ENCODE measurements at places on chromosomes 2 and 18.

DNA sequence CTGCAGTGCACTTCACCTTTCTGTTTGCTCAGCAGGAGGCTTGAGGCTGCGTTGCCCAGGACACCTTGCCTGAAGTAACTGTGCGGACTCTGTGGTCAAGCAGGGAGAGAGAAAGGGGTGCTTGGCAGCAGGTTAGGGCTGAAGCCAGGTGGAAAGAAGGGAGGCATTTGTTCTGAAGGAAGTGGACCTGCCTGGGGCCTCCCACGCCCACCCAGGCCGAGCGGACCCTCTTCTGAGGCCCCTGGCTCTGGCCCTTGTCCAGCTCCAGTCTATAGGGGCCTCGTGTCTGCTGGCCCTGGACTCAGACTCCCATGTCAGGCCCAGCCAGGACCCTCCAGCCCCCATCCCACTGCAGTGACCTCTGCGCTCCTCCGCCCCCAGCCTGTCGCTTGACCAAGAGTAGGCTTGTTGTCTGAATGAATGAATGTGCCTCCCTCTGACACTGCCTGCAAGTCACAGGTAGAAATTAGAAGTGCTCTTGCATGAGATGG lies 2.5 kb downstream of the SNED1 start:
- no peak for DNase-seq

GRCh38 chr18:449374-449773 lies 51.1 kb downstream of the COLEC12 start:
- DNase-seq = no peak

DNA sequence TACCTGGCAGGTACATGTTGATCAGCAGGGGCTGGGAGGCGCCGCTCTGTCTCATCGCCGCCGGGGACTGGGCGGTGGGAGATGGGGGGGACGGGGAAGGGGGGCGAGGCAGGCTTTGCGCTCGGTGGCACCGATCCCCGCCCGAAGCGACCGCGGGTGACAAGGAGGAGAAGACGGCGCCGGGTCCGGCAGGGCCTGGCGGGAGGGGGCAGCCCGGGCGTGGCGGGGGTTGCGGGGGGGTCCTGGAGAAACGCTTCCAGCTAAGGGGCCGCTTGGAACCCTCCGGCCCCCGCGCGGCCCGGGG lies at the start of gene FEV:
FEV (minus strand) TSS at position 164 of the 304 bp plus-strand sequence; CDS start at position 55, 109 bp downstream.
- DNase-seq = no peak

GRCh38 chr2:28610583-28611201 lies 114.8 kb downstream of the PLB1 start:
- no peak for DNase-seq

GRCh38 chr2:127943186-127943585 lies 57.4 kb upstream of the AMMECR1L start:
- DNase-seq = no peak

- no peak for DNase-seq
Measured at GRCh38 chr2:9423922-9424272, 443 bp downstream of the CPSF3 start.

DNA sequence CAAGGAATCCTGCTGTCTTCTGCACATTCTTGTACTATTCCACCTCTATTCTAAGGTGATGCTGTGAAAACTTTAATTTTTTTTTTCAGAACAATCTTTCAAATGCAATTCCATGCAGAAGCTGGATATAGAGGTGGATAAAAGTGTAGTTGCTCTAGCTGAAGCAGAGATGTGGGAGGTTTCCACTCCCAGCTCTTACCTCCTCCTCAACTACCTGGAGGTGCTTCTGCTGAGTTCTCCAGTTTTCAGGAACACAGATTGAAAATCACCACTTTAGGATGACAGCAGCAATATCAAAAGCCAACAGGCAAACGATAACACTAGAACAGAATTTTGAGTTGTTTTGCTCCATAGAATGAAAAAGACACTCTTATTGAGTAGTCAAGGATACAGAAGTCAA lies 51.1 kb upstream of the FAM98A start:
- DNase-seq = no peak

GRCh38 chr2:30480703-30481322 lies 33.8 kb downstream of the LCLAT1 start:
- DNase-seq = no peak

DNA sequence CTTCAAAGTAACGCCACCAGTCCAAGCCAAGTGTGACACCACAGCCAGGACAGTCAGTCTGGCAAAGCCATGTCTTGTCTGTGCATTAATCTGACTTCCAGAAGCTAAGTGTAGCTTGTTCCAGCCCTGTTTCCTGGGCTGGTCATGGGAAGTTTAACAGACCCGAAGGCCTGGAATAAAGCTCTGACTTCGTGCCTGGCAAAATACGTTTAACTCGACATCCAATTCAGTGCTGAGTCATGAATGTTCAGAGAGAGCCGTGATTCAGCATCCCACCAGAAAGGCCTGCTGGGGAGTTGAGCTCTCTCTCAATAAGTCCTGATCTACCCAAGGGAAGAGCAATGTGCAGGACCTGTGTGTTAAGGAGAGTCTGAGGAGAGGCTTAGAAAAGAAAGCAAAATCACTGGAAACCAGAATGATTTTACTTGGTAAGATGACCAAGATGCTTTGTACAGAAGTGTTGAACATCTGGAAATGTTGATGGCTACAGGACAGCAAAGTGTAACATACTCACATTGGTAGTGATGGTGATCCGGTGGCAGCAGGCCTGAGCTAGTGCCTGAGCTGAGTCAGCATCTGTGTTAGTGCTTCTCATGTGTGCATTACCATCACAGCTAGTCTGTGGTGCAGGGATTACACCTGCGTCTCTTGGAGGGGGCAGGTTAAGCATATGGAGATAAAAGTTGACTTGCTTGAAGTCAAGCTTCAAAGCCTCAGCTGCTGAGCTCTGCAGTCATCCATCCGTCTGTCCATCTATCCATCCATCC lies 743.7 kb upstream of the HS6ST1 start:
- no peak for DNase-seq

GRCh38 chr2:213317929-213318328 lies 33.7 kb downstream of the SPAG16 start:
- no peak for DNase-seq

DNA sequence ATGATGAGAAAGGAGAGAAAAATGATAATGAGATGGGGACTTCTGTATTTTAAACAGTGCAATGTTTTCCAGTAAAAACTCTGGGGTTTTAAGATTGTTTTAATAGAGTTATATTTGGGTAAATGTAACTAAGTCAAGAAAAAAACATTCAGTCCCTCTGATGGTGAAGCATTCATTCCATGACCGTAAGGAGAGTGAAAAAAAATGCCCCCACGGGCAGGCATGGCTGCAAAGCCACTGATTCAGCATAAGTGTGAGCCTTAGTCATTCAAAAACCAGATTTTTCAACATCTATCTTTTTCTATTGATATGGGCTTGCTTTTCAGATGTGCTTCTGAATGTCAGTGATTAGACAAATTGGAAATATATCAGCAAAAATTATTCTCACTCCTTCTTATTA lies 957.8 kb downstream of the SLC4A3 start:
- DNase-seq = no peak

DNA sequence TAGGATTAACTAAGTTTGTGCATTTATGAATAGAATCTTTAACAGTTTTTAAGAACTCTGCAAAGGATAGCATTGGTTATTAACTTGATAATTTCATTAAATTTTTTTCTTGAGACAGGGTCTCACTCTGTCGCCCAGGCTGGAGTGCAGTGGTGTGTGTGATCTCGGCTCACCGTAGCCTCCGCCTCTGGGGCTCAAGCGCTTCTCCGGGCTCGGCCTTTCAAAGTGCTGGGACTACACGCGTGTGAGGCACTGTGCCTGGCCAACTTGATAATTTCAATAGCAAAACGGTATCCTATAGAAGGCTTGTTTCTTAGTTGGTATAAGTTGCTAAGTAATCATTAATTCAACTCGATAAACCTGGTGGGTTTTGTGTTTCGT lies 38.0 kb downstream of the ADNP2 start:
- no peak for DNase-seq

- DNase-seq = no peak
Measured at GRCh38 chr2:206028101-206028500, 57.9 kb downstream of the INO80D start.

DNA sequence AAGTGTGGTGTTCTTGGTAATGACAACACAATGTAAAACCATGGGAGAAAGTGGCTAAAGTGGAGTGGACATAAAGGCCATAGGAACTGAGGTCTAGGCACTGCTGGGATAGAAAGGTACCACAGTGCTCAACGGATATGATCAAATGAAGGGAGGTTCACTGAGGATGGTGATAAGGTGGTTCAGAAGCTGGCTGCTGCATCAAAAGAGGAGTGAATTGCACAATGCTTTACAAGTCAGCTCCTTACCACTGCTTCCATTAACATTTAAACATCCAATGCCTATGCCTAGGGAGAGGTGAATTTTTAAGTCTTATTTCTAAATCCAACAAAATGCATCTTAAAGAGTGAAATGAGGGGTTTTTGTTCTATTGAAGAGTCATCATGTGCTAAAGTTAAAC lies 100.1 kb upstream of the ITGB6 start:
- DNase-seq = no peak

DNA sequence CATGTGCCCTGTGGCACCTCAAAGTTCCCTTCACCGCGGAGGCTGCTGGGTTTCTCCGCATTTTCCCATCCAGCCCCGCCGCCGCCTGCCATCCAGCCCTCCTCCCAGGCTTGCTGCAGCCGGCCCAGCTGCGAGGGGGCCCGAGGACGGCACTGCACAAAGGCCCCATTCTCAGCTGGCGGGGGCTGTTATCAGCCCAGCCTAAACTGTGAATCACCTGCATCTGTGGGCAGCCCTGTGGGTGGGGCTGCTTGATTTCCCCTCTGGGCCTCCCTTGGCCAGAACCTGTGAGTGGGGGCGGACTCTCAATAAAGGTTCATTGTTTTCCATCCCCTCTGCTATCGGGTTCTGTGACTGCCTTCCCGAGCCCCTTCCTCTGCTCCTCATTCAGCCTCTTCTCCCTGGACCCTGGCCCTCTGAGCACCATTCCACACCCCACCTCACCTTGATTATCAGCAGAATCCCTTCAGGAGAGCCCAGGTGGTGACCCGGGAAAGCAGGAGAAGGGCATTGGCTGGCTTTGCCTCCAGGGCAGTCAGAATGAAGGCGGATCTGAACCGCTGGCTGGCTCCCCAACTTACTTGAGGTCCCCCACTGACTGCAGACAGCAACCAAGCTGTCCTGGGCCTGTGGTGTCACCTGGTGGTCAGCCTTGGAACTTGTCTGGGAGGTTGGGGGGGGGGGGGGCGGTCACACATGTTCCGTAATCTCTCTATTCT lies 204.5 kb downstream of the ZFP36L2 start:
- no peak for DNase-seq

GRCh38 chr2:84631047-84631446 lies 114.7 kb downstream of the DNAH6 start:
- no peak for DNase-seq

- DNase-seq = no peak
Measured at GRCh38 chr2:103605071-103605780, 843.4 kb downstream of the TMEM182 start.

GRCh38 chr2:218963601-218964000 lies 4.1 kb downstream of the CDK5R2 start:
- DNase-seq = no peak

DNA sequence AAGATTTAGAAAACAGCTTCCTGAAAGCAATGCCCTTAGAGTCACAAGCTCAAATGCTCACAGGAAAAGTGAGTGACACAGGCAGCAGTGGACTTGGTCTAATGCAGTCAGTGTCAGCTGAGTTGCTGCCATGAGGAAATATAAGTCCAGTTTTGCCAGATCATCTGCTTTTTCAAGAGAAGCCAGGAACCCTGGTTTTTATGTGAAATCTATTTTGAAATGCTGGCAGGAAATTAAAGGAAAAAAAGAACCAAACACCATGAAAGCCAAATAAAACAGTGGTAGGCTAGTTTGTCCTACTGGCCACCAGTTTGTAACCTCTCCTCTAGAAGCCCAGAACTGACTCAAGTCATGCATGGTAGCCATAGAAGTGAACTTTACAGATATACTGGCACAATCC lies 109.2 kb downstream of the THADA start:
- no peak for DNase-seq

DNA sequence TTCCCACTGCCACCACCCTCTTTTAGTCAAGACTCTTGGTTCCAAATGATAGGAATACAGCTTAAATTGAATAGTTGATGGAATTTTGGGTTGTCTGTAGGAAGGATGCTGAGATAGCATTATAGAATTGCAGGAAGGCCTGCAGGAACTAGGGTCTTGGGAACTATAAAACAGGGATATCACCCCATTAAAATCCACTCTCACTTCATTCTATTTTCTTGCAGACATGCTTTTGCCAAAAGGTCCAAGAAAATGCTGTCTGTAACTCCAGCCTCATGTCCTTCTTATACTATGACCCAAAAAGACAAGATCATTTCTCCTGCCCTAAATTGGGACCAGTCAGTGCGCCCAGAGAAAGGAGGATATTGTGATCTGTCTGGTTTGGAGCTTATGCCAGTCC lies 89.1 kb downstream of the COMMD1 start:
- DNase-seq = no peak

DNA sequence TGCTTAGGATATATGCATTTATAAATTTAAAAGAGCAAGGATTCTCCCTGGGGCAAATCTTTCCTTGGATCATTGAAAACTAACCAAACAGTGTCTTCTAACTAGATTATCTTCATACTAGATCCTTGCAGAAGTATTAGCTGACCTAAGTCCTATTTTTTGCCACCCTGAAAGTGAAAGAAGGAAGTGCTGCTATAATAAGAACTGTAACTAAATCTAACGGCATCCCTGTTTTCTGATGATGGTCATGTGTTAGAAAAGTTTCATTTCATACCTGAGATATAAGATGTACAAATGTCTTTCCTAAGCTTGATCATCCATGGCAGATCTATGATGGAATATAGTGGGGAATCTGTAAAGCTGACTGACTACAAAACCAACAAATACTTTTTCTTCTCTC lies 102.7 kb downstream of the MAP2 start:
- DNase-seq = no peak

GRCh38 chr2:48318116-48318515 lies 211.8 kb upstream of the STON1 start:
- DNase-seq = no peak

GRCh38 chr2:26469092-26469710 lies 8.7 kb downstream of the OTOF start:
- DNase-seq = no peak

GRCh38 chr2:142742371-142743214 lies 134.9 kb upstream of the KYNU start:
- DNase-seq = no peak

DNA sequence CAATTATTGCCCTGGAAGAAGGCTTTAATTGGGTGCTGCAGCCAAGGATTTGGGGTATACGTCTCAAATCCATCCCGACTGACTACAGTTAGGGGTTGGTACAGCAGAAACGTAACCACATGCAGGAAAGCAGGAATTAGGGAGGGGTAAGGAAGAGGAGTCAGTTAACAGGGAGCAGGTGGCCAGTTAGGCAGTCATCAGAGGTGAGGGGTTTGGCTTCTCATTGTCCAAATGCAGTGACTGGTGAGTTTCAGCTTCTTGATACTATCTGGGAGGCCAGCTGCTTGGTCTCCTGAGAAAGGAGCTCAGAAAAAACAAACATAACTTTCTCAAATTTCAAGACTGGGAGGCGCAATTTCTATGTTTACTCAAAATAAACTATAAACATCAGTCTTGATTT lies 38.8 kb upstream of the UBE2F start:
- no peak for DNase-seq

DNA sequence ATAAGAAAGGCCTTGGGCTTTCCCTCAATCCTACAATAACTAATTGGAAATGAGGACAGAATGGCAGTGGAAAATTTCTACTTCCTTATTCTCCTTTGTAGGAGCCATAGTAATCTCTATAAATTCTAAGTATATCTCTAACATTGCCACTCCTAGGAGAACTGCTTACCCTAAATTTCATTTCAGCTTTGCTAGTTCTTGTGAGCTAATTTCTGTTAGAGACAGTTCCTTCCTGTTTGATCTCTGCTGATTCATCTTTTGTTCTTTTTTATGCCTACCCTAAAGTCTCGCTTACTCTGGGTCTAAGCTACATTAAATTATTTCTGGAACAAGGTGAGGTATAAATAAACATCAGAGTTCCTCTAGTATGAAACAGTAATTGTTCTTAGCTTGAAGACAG lies 25.7 kb downstream of the ABHD3 start:
- DNase-seq = no peak
